ENCODE measurements at places on chromosomes 11 and 22.
A peak's percentile ranks its signal among the peaks of the same experiment; 100 is the strongest.

DNA sequence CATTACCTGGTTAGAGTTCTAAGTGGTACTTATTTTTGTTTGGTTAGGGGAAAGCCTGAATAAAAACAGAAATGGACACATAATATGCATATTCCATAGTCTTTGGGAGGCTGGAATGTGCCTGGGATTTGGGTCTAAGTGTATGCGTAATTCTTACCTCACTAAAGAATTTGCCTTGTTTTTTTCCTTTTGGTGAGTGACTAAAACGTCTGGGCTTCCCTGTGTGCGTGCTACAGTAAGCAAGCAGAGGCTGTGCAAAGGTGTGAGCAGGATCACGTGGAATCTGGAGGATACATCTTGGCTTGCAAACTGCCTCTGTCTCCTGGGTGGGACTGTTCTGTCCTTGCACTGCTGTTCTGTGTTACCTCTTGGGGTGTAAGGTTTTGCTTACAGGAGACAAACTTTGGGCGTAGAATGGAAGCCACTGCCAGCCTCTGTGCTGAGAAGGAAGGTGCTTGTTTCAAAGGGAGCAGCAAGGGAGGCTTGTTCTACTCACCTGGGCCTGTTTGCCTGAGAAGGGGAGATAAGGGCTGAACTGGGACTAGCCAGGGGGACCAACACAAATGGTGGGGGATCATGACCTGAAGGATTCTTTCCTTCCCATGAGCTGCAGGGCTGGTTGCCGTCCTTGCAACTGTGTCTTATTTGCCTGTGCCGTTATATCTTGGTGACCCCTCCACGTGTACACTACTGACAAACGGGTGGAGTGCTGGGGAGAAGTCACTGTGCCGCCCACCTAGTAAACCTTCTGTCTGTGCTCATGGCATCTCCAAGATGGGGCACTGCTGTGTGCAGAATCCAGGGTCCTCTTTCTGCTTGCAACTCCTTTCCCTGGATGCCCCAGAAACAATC is 4.5 kb downstream of the NEAT1 start:
- no peak for DNase-seq

- DNase-seq = no peak
Observed at GRCh38 chr22:19046719-19047609, 75.2 kb downstream of the DGCR2 start.

- no peak for DNase-seq
Observed at GRCh38 chr11:119445850-119446249, 22.9 kb upstream of the THY1 start.

DNA sequence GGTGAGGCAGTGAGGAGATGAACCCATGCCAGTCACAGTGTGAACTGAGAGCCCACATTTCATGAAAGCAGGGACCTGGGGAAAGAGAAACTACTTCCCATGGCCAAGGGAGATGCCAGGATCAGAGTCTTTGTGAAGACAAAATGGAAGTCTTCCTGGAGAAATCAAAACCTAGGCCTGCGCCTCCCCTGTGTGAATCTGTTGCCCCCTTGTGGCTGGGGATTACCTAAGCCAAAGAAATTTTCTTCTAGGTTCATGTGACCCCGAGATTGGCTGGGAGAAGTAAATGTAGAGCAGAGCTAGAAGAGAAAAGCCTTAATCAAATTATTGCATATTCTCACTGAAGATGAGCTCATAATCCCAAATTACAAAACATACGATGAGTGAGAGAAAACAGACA is 1075.3 kb downstream of the TBC1D22A start:
- DNase-seq = no peak

GRCh38 chr22:25366876-25367466 is 147.5 kb downstream of the CRYBB2 start:
- DNase-seq = no peak

DNA sequence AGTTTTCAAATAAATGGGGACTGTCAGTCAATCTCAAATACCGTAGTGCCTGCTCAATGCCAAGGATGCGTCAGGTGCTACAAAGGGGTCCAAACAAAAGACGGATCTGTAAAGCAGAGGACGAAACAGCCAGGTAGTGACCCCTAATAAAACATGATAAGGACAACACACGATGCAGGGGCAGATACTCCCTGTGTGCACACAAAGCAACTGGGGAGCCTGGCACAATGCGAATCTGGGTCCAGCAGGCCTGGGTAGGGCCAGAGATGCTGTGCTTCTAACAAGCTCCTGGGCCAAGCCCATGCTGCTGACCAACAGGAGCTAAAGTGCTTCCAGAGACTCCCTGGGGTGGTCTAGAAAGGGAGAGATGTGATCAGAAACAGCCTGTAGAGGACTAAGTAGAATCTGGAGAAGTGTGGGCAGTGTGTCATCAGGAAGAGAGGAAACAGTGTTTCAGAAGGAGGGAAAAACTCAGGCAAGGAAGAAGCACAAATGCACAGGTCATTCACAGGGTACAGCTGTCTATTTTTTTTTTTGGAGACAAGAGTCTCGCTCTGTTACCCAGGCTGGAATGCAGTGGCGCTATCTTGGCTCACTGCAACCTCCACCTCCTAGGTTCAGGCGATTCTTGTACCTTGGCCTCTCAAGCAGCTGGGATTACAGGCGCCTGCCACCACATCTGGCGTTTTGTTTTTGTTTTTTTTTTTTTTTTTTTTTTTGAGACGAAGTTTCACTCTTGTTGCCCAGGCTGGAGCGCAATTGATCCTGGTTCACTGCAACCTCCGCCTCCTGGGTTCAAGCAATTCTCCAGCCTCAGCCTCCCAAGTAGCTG is 74.5 kb downstream of the MICAL3 start:
- DNase-seq = no peak

- DNase-seq = no peak
Observed at GRCh38 chr11:30788849-30789248, 202.7 kb upstream of the MPPED2 start.

DNA sequence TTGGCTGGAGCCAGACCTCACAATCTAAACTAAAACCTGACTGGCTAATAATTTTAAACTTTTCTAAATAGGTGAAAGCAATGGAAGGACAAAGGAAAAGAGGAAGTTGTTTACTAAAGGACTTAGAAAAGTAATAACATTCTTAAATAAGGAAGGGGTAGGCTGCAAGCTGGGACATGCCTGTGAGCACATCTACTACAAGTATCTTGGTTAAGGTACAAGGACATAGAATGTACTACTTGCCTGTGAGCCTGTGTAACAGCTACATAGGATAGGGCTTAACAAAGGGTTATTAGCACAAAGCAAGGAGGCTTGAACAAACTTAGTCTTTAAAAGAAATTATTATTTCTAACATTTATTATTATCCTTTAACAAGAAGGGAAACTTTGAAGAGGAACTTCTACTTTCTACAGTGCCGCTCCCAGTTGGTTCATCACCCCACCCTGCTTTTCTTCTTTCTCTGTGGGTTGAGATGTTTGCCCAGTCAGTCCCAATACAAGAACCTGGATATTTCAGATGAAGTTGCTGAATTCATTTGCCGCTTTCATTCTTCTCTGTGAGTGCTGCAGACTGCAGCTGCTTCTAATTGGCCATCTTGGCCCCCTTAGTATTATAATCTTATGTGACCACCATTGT is 87.5 kb downstream of the PRMT3 start:
- DNase-seq = no peak

- no peak for DNase-seq
Observed at GRCh38 chr11:14118072-14118471, 155.5 kb downstream of the SPON1 start.

GRCh38 chr11:79196950-79197349 is 243.9 kb downstream of the TENM4 start:
- no peak for DNase-seq

DNA sequence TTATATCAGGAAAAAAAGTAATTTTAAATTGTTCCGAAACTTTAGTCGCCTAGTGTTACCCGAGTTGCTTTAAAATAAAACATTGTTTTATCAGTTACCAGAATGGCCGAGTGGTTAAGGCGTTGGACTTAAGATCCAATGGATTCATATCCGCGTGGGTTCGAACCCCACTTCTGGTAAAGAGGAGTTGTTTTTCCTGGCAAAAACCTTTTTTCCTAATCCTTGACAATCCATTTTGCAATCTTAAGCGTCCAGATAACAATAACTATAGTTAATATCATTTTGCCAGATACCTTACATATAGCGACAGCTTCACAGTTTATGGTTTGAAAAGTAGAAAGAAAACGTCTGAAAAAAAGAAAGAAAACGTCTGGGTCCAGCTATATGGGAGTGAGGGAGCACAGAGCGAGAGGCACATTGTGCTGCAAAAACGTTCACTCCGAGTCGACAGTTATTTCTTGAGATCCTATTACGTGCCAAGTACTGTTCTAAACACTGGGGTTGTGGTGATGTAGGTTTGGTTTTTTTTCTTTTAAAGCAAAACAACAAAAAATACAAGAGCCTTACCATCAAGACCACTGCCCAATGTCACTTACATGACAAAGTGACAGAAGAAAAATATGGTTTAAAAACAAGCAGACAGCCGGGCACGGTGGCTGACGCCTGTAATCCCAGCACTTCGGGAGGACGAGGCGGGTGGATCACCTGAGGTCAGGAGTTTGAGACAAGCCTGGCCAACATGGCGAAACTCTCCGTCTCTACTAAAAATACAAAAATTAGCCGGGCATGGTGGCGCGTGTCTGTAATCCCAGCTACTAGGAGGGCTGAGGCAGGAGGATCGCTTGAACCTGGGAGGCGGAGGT is 40.6 kb downstream of the OR4D9 start:
- no peak for DNase-seq

DNA sequence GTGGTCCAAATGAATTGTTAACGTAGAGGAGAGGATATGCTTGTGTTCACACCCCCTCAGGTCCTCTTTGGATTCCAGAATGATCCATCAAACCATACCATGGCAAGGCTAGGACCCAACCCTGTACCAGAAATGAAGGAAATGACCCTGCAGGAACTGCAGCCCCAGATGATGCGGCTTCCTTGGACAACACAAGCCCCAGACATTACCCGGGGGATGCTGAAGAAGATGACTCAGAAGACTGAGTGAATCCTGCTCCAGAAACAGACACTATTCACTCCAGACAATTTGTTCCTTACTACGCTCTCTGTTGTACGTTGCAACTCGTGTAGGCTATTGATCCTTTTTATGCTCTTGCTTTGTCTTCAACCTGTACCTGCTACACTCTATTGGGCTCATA is 15.2 kb upstream of the MTMR2 start:
- DNase-seq = no peak

- peak; percentile 70 for DNase-seq
Observed at GRCh38 chr11:79437278-79437980, 3.4 kb downstream of the TENM4 start.

- DNase-seq = peak; percentile 42
Observed at GRCh38 chr22:31313366-31314147, 21.3 kb upstream of the PIK3IP1 start.

- DNase-seq = no peak
Observed at GRCh38 chr11:19539861-19540260, 172.8 kb upstream of the NAV2 start.

DNA sequence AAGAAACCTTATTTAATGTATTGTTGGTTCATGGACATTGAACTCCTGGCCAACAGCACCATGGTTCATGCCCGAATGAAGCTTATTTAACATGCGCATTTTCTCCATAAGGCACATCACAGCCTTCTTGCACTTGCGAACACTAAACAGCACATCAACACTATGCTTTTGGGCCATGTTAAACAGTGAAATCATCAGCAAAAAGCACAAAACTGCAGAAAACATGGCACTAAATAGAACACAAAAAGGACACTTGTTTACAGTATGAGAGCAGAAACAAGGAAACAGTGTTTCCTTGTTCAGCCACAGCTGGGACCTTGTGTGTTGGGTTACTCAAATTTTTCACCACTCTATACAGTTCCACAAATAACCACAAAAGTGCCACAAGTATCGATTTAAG is 122.3 kb downstream of the MSANTD4 start:
- no peak for DNase-seq

GRCh38 chr22:19146215-19146968 is 1.9 kb upstream of the ESS2 start:
- DNase-seq = no peak

DNA sequence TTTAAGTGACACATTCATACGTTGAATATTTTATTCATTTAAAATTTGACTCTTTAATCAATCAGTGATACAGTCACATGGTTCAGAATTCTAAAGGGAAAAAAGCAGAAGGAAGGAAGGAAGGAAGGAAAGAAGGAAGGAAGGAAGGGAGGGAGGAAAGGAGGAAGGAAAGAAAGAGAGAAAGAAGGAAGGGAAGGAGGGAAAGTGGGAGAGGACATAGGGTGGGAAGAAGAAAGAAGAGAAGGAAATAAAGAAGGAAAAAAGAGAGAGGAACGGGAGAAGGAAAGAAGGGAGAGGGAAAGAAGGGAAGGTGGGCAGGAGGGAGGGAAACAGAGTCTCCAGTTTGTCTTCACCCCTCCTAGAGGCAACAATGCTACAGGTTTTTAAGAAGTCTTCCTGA is 518.6 kb downstream of the MIAT start:
- DNase-seq = no peak

DNA sequence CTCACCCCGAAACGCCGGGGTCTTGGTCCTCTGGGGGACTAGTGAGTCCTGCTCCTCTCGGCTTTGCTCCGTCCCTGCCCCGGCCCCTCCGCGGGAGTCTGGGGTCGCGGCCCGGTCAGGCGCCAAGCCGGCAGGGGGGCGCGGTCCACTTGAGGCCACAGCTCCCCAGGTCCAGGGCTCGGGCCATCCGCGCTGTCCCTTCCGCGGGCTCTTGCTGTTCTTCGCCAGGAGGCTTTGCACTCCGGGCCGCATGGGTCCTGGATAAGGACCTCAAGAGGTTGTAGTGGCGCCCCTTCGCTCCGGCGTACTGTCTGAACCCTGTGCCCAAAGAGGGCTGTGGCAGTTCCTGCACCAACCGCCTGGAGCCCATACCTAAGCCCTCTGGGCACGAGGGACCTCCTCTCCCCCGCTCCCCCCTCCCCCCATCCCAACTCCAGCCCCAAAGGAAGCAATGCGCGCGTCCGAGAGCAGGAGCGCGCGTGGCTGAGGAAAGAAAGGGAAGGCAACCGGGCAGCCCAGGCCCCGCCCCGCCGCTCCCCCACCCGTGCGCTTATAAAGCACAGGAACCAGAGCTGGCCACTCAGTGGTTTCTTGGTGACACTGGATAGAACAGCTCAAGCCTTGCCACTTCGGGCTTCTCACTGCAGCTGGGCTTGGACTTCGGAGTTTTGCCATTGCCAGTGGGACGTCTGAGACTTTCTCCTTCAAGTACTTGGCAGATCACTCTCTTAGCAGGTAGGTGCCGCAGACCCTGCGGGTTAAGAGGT is at the start of gene ADM:
Gene ADM, plus strand, starts transcription at position 579 of the 767 bp plus-strand sequence. CDS start 628 bp downstream, outside the sequence.
- DNase-seq = peak; percentile 78
